ENCODE measurements at places on chromosomes 5 and 9. TPM values are rescaled to one million over a fixed set of nuclear protein-coding genes. Genes with fewer than 3 reads are reported as not detected.

DNA sequence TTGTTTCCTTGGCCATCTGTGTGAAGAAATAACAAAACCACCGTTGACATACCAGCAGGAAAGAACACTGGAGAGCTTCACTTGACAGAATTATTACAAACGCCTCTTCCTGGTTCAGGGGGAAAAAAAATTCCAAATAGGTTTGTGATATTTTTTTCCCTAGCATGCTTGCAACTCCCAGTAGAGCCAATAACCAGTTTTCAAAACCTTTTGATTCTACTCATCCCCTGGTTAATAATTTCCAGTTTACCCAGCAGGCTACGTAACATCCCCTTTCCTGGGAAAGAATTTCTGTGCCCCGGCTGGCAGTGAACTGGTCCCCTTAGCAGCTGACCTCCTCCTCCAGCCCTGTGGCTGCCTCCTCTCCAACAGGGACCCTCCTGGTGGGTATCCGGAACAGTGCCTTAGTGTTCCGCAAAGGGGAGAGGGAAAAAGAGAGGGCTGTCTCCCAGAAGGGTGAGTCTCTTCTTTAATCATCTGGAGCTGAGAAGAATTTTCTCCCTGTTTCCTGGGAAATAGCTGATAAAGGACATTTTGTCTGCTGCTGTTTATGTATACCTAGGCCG is 72.8 kb upstream of the BOD1 start:
- no peak for DNase-seq

DNA sequence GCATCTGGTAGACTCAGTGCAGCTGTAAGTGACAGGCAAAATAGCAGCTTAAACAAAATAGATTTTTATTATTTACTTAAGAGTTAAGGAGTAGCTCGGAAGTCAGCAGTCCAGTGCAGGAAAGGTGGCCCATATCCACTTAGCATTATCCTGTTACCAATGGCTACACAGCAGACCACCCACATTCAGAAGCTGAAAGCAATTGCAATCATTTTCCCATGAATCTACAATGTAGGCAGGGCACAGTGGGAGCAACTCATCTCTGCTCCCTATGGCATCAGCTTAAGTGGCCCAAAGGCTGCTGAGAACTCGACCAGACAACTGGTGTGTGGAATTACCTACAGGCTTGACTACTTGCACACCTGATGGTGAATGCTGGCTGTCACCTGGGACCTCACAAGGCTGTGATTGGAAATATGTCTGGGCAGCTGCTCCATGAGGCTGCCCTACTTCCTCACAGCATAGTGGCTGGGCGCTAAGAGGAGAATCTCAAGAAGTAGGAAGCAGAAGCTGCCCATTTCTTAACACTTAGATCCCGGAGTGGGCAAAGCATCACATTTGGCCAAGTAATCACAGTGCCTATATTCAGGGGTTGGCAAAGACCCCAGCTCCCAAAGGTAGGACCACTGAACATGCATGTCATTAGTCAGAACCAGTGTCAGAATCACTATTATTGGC is 56.4 kb downstream of the SNX18 start:
- DNase-seq = no peak

DNA sequence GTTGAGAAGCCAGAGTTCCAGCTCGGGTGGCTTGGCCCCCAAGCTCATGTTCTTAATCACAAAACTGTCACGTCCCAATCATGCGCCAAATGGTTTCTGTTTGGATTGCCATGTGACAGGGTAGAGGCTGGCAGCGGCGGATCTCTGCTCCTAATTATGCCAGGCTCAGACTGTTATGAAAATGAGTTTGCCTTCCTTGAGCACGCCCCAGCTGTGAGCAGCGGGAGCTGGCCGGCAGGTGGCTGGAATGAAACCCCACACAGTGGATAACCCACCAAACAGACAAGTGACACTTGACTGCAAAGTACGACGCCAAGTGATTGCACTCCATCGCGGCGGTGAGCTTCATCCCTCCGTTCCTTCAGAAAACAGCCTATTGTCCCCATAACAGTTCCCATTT is 75.4 kb downstream of the CFAP77 start:
- no peak for DNase-seq

- no peak for DNase-seq
Observed at GRCh38 chr5:81393783-81394718, at the start of gene ACOT12. Gene ACOT12 (minus strand): TSS chr5:81394134. CDS start chr5:81394114, 20 bp downstream.

DNA sequence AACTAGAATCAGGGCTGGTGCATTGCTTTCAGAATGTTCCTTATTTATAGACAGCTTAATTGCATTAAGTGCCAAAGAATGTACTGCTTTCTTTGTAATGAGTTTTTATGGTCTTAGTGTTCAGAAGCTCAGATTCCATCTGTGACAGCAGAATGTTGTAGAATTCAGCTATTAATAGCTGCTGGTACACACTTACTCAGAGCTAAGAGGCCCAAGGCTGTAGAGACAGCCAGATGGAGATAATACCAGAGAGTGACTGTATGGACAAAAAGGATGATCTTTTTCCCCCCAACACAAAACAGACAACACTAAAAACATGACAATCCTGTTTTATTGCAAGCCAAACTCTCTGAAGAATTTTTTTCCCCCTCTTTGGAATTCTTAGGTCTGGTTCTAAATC is 50.2 kb downstream of the PPP2R2B start:
- DNase-seq = no peak

The C1QTNF3 gene
- 3.2 TPM for total RNA-seq

The PCDHAC1 gene
- total RNA-seq = not detected

All from natural killer cell treated with Interleukin-12 subunit alpha and Interleukin-12 subunit beta and Interleukin-15 and Interleukin-18, amount 100 ng/mL, for 72 hours (primary cell).